ENCODE measurements at places on chromosomes 4 and X.

- DNase-seq: no peak
Measured at GRCh38 chr4:82733636-82734035, 65.0 kb downstream of the SCD5 start.

DNA sequence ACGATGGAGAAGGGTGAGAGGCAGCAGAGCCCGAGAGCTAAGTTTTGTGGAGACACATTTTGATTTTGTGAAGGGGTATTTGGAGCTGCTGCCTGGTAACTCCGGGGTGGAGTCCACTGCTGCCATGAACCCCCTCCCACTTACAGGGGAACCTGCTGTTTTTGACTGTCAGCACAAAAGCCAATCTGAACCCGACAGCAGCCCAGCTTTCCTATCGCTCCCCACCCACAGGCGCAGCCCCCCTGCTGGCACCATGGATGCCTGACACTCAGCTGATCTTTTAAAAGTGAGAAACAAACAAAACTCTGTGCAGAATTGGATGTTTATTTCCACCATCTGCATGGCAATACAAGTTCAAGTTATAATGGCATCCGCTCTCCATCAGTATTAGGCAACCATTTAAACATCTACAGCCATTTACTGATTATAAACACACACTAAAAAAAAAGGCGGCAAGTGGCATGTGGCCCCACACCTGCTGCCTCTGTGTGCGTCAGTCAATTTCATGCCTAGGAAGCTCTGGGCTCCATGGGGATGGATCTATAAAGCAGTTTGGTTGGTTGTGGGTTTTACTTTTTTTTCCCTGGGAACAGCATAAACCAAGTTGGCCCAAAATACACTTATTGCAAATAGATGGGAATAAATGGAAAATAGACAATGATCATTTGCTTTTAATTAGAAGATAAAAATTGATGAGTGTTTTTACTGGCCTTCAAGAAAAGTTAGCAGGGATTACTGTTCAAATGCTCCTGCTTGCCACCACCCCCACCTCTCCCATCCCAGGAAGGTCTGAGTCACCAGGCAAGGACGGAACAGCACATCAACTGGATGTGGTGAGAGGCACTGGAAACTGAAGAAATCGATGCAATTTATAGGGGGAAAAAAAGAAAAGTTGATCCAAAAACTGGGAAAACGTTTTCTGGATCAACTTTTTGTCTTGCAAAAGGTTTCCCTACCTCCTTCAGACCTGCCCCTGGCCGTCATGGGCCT is 46.0 kb downstream of the SEPSECS start:
- DNase-seq: no peak

GRCh38 chr4:174522183-174523024 is at the start of gene HPGD:
TSS of gene HPGD (minus strand) at chr4:174522488. CDS start at chr4:174522451, 37 bp downstream.
- DNase-seq: no peak

DNA sequence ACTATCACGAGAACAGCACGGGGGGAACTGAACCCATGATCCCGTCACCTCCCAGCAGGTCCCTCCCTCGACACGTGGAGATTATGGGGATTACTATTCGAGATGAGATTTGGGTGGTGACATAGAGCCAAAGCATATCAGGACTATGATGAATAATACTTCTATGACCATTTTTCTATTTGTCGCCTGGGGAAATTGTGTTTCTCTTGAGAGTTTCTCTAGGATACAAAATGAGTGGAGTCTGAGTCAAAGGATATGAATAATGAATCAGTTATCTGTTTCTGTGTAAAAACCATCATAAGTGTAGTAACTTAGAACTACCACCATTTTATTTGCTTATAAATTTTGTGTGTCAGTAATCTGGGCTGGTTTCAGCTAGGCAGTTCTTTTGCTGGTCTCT is 533.0 kb upstream of the ARX start:
- no peak for DNase-seq

DNA sequence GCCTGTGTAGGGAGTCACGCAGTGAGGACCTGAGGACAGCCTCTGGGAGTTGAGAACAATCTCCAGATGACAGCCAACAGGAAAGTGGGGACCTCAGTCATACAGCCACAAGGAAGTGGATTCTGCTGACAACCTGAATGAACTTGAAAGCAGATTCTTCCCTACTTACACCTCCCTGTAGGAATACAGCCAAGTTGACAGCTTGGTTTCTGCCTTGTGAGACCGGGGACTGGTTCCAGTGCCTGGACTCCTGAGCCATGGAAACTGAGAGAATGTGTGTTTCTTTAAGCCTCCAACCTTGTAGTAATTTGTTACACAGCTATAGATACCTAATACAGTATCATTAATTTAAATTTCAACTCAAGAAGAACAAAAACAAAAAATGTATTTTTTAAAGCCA is 107.5 kb downstream of the CNKSR2 start:
- no peak for DNase-seq

GRCh38 chrX:153670748-153671588 is 2.6 kb downstream of the PNCK start:
- no peak for DNase-seq

DNA sequence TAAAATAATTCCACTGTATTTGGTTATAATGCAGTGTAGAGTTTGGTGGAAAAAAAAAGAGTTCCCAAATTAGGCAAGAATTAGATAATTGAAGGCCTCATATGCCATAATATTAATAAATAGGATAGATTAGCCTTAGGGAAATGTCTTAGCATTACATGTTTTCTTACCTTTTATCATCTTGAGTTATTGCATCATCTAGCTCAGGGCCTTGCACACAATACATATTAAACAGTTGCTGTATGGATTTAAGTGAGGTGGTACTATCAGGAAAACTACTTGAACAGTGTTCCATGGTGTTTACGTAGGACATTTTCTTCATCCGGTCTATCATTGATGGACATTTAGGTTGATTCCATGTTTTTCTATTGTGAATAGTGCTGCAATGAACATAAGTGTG is 419.4 kb downstream of the EPHA5 start:
- DNase-seq: no peak

DNA sequence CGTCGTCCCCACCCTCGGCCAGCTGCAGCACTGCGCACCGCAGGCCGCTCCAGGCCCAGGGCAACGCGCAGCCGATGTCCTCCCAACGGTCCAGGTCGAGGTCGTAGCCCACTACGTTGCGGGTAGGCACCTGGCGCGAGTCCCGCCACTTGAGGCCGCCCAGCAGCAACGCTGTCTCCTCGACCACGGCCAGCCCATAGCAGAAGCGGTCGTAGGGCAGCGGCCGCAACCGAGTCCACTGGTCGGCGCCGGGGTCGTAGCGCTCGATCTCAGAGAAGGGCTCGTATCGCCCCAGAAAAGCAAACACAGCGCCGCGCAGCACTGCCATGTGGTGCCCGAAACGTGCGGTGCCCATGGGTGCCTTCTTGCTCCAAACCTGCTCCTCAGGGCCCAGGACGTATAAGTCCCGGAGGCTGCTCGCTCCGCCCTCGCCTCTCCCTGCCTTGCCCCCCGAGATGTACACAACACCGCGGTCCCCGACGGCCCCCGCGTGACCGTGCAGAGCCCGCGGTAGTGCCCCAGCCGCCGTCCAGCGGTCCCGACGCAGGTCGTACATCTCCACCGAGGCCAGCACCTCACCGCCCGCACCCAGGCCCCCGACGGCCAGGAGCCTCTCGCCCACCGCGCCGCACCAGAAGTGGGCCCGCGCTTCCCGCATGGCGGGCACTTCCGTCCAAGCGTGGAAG is 2.1 kb downstream of the KLHL34 start:
- no peak for DNase-seq

DNA sequence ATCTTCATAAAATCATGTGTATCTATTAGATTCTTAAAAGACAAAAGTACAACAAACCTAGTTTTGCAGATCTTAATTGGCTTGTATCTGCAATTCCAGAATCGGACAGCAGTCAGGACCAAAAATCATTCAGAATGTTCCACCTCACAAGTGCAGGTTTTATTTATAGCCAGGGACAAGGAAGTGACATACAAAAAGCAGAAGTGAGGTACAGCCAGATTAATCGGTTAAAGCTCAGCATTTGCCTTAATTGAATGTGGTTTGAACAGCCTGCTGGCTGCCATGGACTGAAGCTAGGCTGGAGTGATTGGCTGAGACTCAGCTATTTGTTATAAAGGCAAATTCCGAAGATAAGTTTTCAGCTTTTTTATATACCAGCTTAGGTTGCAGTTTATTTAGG is 932.6 kb downstream of the C4orf33 start:
- no peak for DNase-seq

DNA sequence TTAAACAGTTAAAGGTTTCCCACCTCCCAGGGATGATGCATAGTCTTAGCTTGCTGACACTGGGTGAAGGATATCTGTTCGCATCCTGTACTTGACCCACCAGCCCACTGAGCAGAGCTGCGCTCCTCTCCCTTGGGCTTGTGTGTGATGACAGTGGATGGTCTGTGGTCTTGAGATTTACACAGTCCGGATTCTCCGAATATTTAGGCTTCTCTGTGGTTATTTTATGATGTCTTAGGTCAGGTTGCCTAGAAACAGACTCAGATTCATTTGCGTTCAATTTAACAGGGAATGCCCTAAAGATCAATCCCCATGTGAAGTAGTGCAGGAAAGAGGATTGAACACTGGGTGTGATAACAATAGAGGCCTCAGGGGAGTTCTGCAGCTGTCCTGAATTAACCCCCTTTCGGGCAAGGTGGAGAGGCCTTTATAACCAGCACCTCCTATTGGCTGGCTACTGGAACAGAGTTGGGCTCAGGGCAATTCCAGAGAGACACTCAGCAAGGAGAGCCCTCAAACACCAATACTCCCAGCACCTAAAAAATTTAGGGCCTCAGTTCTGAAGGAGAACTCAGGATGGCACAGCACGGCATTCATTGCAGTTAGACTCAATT is 653.2 kb upstream of the GALNT7 start:
- no peak for DNase-seq

DNA sequence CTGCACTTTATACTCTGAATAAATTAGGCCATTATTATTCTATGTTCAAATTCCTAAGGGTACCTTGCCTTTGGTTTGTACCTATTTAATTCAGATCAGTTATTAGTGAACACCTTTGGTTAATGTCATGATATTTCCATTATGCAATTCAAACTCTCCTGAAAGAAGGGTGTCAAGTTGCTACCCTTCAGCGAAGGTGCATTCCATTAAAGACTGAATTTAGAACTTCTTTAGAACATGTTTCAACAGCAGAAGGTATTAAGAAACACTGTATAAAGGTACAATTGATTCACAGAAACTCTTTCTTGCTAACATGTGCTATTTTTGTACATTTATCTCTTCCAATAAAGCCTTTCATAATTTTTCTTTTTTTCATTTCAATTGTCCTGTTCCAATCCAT is 1545.4 kb upstream of the PCDH10 start:
- DNase-seq: no peak

- DNase-seq: no peak
Measured at GRCh38 chr4:86741846-86742245, 107.3 kb downstream of the SLC10A6 start.

DNA sequence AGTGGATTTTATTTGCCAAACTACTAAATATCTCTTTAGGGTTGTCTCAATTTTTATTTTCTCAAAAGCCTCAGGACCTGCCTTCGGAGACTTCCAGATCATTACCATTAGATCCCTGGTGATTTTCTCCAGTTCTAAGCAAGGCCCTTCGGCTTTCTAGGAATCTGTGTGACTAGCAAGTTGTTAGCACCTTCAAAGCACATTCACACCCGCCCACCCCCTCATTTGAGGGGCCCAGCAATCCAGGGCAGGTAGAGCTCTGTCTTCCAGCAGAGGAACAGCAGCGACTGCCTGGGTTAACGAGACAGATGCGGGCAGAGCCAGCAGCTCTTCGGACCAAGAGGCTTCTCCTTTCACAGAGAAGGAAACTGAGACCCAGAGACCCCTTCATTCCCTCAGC is 2.0 kb downstream of the WDR1 start:
- DNase-seq: no peak

Data from Panc1 (cell line).